ENCODE measurements at places on chromosomes 13 and 19. TPM values are rescaled to one million over a fixed set of nuclear protein-coding genes. Genes with fewer than 3 reads are reported as not detected.

DNA sequence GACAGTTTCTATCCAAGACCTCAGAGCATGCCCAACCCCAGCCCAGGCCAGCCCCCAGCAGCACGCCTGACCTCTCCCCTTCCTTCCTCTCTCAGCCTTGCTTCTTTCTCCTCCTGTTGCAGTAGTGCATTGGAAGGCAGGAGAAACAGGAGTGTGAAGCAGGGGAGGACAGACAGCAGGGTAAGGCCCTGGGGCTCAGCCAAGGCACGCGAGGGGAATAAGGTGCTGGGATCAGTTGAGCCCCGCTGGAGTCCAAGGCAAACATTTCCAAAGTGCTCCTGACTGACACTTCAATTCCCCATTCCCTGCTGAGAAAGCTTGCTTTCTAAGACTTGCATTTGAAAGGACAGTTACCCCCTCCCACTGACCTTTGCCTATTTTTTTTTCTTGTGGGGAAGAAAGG is 73.1 kb upstream of the OLFM4 start:
- DNase-seq: no peak

GRCh38 chr13:50664951-50665350 is 178.5 kb downstream of the DLEU7 start:
- DNase-seq: no peak

DNA sequence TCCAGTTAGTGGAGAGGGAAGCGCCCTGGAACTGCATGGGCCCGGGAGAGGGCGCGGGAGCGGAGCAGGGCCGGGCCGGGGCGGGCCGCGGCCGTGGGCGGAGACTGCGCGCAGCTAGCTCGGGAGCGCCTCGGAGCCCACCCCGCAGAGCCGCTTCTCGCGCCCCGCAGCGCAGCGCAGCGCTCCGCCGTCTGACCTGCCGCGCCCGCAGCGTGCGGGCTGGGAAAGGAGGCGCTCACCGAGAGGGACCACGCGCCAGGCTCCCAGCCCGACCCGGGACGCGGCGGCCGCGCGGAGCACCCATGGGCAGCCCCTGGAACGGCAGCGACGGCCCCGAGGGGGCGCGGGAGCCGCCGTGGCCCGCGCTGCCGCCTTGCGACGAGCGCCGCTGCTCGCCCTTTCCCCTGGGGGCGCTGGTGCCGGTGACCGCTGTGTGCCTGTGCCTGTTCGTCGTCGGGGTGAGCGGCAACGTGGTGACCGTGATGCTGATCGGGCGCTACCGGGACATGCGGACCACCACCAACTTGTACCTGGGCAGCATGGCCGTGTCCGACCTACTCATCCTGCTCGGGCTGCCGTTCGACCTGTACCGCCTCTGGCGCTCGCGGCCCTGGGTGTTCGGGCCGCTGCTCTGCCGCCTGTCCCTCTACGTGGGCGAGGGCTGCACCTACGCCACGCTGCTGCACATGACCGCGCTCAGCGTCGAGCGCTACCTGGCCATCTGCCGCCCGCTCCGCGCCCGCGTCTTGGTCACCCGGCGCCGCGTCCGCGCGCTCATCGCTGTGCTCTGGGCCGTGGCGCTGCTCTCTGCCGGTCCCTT is at the start of gene MLNR:
MLNR (plus strand) TSS at position 303 of the 820 bp plus-strand sequence; CDS start at position 303, 0 bp downstream.
- no peak for DNase-seq

DNA sequence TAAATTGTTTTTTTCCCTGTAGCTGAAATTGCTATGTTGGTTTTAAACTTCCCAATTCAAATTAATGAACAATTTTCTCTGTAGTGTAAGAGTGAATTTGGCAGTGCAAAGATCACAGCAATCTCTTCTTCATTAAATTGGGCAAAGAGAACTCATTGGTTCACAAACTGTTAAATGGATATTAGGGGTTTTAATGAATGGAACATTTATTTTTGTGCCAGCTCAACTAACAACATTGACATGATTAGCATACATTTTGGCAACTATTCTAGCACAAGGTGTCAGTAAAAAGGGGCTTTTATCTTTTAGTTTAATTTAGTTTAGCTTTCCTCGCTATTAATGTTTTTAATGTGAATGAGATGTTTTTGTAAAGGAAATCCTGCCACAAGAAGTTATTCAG is 7.1 kb downstream of the PCDH20 start:
- no peak for DNase-seq

DNA sequence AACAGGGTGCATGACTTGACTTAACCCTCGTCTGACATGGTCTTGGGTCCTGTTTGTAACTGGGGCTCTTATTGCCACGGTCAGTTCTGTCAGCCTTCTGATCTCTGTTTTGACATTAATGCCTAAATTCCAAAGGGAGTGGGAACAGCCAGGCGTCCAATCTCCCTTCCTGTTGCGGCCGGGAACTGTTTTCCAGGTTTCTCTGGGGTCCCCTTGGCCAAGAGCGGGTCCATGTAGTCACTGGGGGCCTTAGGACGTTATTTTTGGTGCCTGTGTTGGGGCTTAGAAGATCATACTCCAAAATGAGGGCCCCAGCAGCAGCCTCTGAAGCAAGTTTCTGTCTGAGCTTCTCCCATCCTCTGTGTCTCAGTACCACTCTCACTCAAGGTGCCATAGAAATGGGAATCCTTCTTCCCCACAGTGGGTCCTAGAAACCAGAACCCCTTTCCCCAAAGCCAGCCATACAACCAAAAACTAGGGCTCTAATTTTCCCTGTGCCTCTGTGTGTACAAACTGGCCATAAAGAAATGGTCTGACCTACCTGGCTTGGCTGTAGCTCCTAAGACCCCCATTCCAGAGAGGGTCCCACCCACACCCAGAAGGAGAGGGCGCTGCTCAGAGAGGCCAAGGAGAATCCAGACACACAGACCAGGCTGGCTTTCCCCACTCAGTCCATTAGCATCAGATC is 50.4 kb downstream of the C13orf46 start:
- DNase-seq: peak; percentile 11

DNA sequence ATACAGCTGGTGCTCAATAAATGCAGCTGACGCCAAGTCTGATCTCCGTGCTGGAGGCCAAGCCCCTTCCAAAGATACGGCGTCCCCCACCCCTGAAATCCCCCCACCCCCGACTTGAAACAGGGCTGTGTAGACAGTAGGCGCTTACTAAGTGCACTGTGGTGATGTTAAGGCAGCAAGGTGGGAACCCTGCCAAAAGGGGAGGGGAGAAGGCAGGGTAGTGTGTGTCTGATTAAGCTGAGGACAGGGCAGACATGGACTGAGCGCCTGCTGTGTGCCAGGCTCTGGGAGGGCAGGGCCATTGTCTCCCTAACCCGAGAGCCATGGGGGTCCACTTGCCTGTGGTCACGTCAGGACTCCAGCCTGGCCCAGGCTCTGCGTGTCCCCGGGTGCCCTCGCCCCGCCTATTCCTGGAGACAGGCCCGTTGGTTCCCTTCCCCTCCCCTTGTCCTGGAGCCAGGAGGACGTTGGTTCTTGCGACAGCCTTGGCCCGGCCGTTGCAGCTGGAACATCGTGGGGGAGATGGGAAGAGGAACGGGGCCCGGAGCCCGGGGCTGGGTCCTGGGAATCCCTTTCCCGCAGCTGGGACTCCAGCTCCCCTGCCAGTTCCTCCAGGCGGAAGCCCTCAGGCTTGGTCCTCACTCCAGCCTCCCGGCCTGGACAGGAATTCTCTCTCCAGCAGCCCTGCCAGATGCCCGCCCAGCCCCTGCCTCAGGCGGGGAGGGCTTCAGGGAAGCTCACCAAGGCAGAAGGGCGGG is 1.7 kb upstream of the ELANE start:
- DNase-seq: peak; percentile 83

- peak; percentile 33 for DNase-seq
Observed at GRCh38 chr13:99376132-99376531, 68.9 kb upstream of the GPR183 start.

GRCh38 chr19:3778899-3779723 is 7.1 kb downstream of the MATK start:
- DNase-seq: no peak

- no peak for DNase-seq
Observed at GRCh38 chr13:73625562-73626339, 508.5 kb downstream of the KLF12 start.

DNA sequence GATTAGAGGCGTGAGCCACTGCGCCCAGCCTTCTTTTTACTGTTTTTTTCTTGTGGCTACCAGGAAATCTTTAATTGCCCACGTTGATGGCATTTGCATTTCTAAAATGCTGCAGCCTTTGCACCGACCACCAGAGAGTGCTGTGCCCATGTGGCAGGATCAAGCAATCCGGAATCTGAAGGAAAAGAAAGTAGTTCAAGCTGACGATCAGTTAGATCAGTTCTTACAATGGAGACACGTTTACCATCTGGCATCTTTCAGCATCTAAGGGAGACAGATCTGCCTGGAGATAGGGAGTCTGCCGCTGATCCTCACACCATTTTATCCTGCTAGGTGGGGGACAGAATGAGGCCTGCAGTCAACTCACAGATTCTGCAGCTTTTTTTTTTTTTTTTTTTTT is 19.9 kb downstream of the TINCR start:
- DNase-seq: no peak

GRCh38 chr13:44050450-44051063 is 170.9 kb downstream of the LACC1 start:
- peak; percentile 15 for DNase-seq

- DNase-seq: no peak
Observed at GRCh38 chr19:19619181-19619848, 828 bp upstream of the PBX4 start.

- no peak for DNase-seq
Observed at GRCh38 chr19:46371371-46371901, 24.5 kb downstream of the PPP5C start.

DNA sequence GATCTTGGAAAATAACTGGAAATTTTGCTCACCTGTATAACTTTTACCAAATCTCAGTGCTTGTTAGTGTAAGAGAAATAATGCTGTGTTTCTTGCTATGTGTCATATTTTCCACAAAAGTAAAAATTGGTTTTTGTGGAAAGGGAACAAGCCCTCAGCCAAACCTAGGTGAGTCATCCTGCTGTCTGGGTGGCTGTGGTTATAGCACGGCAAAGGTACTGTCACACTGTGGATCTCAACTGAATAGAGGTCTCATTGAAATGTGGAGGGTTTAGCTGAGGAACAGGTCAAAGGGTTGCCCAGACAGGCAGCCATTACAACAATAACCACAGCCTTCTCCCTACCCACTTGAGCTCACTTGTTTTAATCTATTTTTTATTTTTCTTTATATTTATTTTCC is 338.8 kb upstream of the DACH1 start:
- no peak for DNase-seq

- DNase-seq: no peak
Observed at GRCh38 chr13:101691341-101691860, 238.9 kb downstream of the ITGBL1 start.

- peak; percentile 46 for DNase-seq
Observed at GRCh38 chr19:15640294-15640903, at the start of gene CYP4F3. TSS of gene CYP4F3 (plus strand) at chr19:15640897. CDS start at chr19:15641416, 519 bp downstream.

DNA sequence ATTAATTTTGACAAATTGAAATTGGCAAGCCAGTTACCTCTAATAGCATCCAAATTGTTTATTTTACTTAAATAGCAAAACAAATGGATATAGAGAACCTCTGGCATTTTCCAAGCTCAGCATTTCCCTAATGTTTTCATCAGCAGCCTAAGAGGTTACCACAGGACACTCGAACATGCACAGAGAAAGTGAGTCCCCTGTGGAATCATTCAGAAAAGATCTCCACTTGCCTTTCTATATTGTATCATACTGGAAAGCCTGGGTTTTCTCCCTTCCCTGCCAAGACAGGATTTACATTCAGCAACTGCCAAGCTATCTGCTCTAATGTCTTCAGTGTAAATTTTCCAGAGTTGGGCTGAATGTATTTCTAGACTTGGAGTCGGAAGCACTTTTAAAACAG is 188.9 kb downstream of the KCTD12 start:
- no peak for DNase-seq

Gene ZNF426
- total RNA-seq: 12.5 TPM

Gene RXFP2
- total RNA-seq: 2.2 TPM

DNA sequence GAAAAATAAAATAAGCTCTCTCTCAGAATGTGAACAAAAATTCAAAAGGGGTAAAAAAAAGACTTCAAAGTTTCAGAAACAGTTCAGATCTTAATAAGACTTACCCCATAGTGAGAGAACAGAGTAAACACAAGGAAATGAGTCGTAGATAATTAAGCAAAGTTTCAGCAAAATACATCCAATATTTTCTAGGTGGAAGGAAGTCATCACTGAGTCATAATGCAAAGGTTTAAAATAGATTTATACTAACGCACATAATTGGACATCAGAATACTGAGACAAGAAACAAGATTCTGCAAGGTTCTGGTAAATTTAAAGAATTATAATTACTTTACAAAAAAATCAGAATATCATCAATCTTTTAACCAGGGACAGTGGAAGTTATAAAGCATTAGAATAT is 1370.7 kb upstream of the ATXN8OS start:
- DNase-seq: no peak

DNA sequence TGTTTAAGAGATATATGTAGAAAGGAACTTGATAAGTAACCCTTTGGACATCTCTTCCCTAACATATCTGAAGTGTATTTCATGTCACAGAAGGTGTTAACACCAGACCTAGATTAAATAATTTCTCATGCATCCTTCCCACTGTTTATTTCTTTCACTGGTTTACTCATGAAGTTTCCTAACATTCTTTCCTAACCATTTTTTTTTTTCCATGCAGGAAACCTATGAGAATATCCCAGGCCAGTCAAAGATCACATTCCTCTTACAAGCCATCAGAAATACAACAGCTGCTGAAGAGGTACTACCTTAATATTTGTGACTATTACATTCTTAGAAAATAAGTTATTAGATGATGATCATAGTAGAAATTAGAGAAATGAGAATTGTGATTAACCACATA is 28.8 kb downstream of the IPO5 start:
- no peak for DNase-seq

Gene MYO16
- not detected for total RNA-seq

- no peak for DNase-seq
Observed at GRCh38 chr13:46596466-46596865, 43.5 kb downstream of the LRCH1 start.

Gene ZNF607
- 14.1 TPM for total RNA-seq

All from tibial nerve (tissue), 4 donors.